Stimulated activated CD8-positive, alpha-beta memory T cell treated with anti-CD3 and anti-CD28 coated beads, Interleukin-4, amount 100 ng/mL, for 24 hours (primary cell): ENCODE measurements at places on chromosomes 11 and 22.

DNA sequence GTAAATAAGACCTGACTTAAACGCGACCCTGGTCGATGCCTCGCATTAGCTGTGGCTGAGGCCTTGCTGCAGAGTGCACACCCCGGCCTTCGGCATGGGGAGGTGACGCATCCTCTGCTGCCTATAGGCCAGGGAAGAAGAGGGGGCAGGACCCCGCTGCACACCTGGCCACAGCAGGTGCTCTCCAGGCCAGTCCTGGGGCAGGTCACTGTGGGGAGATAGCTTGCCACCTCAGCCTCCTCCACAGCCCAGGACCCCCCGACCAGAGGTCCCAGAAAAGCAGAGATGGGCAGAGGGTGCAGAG lies 12.7 kb downstream of the LRFN4 start:
- DNase-seq: no peak

DNA sequence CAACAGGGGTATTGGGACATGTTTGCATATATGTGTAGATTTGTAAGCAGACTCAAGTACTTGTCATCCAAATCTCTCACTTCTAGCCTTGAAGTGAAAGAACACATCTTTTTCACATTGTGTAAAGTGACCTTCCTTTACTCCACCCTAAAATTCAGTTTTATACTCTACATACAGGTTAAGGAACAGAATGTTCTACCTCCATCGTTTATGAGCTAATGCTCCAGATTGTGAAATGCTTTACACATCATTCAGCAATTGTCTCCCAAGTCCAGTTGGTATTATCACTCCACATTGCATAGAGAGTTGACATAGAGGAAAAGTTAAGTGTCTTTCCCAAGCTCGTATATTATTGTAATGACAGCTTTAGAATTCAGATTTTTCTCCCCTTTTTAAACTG lies 46.1 kb upstream of the BLID start:
- DNase-seq: no peak

- no peak for DNase-seq
Observed at GRCh38 chr22:31613286-31613903, 48.6 kb downstream of the PISD start.

DNA sequence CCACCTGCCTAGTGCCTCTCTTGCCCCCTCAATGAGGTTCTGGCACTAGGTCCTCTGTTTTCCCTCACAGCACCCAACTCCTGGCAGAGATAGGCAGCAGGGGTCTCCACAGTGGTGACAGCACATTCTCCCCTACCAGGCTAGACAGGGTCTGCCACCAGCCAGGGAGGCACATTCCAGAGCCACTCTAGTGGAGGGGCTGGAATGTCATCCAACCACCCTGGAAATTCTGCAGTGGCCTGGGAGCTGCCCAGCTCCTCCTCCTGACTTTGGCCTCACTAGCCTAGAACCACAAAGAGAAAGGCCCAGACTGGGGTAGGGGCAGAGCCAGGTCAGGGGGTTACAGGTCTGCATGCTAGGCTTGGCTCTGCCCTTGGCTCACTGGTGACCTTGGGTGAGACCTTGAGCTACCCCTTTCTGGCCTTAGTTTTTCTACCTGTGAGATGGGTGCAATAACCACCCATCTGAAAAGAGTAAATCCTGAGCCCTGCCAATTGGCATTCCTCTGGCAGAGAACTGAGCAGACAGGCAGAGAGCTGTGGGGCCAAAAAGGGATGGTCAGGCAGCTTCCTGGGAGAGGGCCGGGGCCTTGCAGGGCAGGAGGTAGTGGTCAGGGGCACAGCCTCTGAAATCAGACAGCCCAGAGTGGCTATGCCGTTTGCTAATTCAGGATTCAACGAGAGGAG lies 7.1 kb downstream of the P2RY2 start:
- no peak for DNase-seq

- no peak for DNase-seq
Observed at GRCh38 chr11:103970701-103971249, 65.7 kb upstream of the DDI1 start.

DNA sequence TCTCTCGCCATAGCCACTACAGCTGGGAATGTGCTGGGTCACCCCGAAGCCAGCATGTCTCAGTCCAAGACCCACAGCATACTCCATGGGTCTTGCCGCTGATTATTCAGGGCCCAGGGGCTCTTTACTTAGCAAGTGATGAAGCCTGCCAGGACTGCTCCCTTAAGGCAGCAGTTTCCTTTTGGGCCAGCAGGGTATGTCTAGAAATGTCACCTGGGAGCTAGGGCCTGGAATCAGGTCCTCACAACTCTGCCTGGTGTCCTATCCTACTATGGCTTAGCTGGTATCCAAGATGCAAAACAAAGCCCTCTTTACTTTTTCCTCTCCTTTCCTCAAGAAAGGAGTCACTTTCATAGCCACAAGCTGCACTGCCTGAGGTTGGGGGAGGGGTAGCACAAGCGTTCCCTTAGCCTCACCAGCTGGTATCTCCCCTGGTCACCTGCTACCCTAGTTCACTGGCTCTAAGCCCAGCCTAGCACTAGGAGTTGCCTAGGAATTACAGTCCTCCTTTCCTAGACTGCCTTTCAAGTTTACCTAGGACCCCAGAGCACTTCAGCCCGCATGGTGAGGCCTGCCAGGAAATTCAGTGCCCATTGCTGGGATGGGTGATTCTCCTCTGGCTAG lies 22.6 kb upstream of the NCR3LG1 start:
- no peak for DNase-seq

DNA sequence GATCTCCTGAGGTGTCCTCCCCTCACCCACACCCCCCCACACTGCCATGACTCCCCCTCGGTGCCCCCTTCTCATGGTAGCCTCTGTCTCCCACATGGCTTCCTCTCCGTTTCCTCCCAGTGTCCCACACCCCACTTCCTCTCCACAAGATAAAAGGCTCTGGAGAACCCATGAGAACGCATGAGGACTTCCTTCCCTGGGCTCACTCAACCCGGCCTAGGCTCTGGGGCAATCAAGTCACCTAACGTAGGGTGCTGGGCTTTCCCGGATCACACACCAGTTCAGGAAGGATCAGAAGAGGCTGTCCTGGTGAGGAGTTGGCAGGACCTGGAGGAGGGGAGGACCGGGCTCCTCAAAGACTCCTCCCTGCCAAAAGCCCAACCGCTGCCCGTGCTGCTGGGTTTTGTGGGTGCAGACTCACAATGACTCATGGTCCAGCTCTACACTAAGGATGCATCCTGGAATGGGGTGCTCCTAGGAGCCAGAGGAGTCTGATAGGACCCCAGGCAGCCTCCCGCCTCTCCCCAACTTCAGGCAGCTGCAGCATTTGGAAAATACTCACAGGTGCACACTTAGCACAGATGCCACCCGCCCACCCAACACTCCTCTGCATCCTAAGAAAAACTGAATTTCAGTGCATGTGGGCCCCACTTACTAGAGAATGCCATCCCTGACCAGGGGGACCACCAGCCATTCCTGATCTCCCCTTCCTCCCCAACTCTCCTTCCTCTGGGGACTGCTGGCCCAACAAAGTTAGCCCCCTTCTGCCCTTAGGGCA lies 21.0 kb downstream of the SLC22A12 start:
- no peak for DNase-seq

GRCh38 chr11:124256076-124256475 lies at the start of gene OR8G5:
OR8G5 (plus strand) TSS chr11:124256376; CDS start chr11:124264932, 8,556 bp downstream.
- no peak for DNase-seq

DNA sequence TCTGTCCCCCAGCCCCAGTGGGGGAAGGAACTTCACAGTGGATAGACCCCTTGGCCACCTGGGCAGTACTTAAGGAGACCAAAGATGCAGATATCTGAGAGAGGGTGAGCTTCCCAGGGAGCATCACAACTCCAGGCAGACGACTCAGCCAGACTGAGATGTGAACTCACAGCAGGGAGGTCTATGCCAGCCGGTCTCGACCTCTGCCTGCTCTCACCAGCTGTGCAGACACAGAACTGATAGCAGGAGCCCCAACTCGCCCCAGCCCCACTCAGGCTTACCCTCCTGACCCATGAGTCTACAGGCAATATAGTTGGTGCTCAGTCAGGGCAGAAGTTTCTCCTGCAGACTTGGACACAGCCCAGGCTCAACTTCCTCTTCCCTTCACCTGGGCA lies 29.7 kb upstream of the ACCSL start:
- DNase-seq: no peak

DNA sequence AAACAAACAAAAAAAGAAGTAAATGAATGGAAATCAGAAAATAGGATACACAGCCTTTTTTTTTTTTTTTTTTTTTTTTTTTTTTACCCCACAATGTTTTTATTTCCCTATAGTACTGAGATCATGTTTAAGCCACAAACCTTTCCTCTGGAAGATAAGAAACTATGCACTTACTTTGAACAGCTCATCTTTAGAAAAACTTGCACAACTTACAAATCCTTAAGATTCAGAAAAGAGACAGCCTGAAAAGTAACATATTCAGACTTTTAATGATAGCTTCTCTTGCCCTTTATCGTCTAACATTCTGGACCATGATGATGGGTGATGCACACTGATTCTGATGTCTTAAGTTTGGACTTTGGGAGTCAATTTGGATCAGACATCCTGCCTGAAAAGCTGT lies 80.3 kb downstream of the TNRC6B start:
- no peak for DNase-seq

DNA sequence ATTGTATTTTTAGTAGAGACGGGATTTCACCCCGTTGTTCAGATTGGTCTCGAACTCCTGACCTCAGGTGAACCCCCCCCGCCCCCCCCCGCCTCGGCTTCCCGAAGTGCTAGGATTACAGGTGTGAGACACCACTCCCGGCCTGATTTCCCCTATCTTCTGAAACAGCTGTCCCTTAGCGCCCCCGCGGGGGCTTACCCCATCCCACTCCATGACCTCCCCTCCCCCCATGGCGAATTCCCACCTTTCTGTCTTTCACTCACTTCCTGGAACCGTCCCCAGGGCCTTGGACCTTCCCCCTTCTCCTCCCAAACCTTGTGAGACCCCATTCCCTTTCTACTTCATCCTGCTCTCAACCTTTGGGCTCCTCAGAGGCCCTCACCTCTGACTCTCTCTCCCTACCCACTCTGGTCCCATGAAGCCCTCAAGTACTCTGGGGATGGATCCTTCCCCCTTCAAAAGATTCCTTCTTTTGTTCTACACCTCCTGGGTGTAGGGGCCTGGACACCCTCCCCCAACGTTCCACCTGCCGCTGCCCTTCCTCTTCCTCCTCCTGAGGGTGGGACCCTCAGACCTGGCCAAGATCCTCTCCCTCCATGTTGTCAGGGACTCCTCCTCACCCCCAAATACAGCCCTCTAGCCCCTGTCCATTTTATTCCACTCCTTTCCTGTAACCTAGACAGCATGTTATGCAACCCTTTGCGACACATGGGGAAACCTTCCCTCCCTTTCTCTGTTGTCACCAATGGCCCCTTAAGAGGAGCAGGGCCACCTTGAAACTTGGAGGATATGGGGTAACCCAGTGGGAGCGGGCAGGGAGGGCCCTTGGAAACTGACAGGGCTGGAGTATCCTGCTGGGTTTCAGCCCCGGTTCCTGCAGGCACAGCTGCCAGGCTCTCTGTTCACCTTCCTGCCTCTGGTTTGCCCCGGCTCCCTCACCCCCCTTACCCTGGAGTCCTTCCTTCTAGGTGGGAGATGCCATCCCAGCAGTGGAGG lies 1.1 kb downstream of the PRDX5 start:
- no peak for DNase-seq

GRCh38 chr11:130865091-130865773 lies 51.0 kb downstream of the SNX19 start:
- DNase-seq: no peak

DNA sequence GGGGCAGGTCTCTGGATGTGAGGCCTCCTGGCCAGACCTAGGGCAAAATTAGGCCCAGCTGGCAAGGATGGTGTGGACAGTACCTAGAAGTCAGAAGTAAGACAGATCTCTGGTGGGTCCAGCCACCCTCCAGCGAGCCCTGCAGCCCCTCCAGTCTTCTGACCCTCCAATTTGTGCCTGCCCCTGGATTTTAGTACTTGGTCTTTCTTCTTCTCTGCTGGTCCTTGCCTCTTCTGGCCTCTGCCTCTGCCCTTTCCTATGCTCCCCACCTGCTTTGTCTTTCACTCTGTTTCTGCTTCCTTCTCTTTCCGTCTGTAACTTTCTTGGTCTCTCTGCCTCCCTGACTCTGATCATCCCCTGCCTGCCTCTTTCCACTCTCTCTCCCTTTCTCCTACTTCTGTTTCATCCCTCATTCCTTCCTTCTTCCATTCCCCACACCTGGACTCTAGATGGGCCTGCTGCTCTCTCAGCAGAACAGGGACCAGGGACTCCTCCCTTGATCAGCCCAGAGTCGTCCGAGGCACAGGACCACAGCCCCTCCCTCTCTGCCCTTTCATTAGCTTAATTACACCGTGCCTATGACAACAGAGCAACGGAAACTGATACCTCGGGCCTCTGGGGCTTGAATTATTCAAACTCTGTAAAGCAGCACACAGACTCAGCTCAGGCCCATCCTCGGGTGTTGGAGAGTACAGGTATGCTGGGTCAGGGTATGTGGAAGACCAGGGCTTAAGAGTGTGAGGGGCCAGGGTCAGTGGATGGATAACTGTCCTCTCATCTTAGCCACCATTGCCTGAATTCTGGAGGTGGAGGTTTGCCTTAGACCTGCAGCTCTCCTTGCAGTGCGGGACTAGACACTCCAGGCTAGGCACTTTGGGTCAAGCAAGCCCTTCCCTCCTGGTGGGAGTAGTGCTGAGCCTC lies at the start of gene CHRNA10:
TSS of gene CHRNA10 (minus strand) at position 51 of the 921 bp plus-strand sequence. CDS start 72 bp downstream, outside the sequence.
- no peak for DNase-seq

- no peak for DNase-seq
Observed at GRCh38 chr11:67281552-67282150, 7.5 kb upstream of the ANKRD13D start.

DNA sequence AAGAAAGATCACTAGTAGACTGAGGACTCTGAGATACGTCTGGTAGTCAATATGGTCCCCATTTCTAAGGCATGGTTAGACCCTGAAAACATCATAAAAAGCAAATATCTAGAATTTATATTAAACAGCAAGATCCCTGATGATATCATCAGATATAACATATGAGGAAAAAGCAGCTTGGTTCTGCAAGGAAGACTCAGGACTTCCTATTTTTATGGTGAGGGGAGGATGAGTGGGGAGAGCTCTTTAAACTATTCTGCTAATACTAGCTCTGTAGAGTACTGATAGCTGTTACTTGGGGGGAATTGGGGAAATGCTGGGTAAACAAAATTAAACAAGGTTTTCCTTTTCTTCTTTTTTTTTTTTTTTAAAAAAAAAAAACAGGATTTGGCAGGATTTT lies 235.8 kb downstream of the SWAP70 start:
- DNase-seq: no peak

- DNase-seq: no peak
Observed at GRCh38 chr11:59574932-59575502, 40.6 kb downstream of the OSBP start.

- no peak for DNase-seq
Observed at GRCh38 chr11:31437742-31438435, 68.2 kb downstream of the DNAJC24 start.
